ENCODE measurements at places on chromosomes 16 and 17.
A peak's percentile ranks its signal among the peaks of the same experiment; 100 is the strongest.

- no peak for DNase-seq
These were observed 24.2 kb upstream of the SSTR2 start for GRCh38 chr17:73140566-73140965.

DNA sequence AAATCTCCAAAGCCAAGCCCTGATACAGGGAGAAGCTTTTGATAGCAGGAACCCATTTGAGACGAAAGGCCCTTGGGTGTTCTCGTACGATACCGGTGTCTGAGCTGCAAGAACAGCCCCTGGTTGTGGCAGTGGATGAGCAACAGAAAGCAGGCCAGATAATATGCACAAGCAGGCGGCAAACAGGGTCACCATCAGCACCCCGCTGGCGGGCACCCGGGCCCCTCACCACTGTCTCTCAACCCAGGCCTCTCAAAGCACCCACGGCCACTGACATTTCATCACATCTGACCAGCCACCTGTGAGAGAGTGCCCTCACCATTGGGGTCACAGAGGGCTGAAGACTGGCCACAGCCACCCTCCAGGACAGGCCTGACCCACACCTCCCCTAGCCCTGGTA, 230.4 kb downstream of the C16orf78 start:
- DNase-seq = no peak

DNA sequence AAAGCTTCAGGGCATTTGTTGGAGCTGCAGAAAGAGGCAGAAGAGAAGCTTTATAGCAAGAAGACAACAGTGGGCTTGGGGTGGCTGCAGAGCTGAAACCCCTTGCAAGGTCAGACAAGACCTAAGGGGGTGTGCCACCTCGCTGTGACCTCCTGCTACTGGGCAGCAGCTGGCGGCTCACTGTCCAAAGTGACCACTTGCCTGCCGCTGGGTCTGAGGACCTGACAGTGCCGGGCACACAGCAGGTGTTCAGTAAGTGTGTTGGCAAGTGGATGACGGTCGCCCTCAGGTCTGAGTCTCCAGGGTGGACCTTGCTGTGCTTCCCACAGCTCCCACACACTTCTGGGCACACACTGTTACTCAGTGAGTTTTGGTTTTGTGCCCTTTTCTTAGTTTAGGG, 336.5 kb downstream of the C16orf95 start:
- no peak for DNase-seq

- no peak for DNase-seq
These were observed 102.4 kb upstream of the CRHR1 start for GRCh38 chr17:45681706-45682105.

GRCh38 chr16:80984124-80984892, 22.4 kb downstream of the CMC2 start:
- DNase-seq = no peak

- DNase-seq = peak; percentile 78
These were observed 26.5 kb upstream of the ADGRG1 start for GRCh38 chr16:57601801-57602478.

DNA sequence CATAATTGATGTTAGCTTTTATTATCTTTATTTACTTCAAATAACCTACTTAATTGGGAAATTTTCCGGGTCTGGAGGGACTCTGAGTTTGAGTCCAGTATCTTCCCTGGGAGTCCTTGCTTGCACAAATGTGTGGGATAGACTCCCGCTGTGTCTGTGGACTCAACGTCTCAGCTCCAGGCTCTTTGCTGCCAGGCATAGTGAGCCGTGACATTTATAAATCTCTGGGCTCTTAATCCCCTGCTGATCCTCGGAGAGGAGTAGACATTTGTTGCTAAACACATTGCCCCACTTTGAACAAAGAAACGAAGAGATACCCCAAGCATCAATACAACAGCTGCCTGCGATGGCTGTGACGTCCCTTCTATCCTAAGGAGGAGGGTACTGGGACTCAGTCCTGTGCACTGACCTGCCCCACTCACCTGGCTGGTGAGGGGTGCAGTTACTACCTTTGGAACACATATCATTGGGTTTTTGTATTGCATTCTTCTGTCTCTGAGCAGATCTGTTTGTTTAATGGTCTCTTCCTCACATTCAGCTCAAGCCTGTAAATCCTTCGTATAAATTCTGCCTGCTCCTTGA, 316.9 kb downstream of the HAPSTR1 start:
- no peak for DNase-seq

DNA sequence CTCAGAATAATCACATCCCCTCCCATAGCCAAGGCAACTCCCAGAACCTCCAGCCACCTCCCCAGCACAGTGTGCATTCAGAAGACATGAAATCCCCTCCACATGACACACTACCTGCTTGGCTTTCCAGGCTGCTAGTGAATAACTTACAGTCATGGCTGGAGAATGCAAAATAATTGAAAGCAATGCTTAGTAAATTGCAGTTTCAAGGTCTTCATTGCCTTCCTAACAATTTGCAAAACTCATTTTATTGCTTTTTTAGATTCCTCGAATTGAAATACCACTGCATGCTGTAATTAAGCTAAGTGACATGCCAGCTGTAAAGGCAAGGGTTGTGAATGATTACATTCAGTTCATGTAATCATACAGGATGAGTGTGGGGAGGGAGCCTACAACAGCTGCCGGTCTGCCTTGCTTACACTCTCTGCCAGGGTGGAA, 29.0 kb upstream of the HOXB13 start:
- peak; percentile 3 for DNase-seq

DNA sequence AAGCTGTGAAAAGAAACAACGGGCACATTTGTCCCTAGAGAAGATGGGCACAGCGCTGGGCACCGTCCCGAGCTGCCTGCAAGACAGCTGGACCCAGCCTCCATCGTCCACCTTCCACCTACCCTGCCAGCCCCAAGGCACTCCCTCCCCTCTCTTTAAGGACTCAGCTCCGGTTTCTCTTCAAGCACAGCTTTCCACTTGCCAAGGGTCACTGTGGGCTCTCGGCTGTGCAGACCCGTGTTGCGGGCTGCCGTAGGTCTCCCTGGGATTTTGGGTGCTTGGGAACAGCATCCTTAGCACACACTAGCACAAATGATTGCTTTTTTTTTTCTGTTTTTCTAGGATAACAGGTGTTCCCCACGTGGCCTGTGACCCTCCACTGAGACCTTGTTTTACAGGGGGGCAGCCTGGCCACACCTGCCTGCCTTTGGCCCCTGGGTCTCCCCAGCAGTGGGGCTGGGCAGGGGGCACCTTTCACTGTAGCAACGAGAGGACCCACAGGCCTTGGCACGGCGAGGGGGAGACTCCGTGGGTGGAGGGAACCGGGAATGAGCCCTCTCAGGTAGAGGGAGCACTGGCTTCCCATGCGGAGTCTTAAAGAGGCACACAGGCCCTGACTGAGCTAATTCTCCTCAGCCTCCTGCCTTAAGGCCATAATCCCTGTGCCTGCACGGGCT, 1.4 kb downstream of the CHMP6 start:
- DNase-seq = no peak

- DNase-seq = no peak
These were observed 2.8 kb downstream of the ACE start for GRCh38 chr17:63479495-63480184.

DNA sequence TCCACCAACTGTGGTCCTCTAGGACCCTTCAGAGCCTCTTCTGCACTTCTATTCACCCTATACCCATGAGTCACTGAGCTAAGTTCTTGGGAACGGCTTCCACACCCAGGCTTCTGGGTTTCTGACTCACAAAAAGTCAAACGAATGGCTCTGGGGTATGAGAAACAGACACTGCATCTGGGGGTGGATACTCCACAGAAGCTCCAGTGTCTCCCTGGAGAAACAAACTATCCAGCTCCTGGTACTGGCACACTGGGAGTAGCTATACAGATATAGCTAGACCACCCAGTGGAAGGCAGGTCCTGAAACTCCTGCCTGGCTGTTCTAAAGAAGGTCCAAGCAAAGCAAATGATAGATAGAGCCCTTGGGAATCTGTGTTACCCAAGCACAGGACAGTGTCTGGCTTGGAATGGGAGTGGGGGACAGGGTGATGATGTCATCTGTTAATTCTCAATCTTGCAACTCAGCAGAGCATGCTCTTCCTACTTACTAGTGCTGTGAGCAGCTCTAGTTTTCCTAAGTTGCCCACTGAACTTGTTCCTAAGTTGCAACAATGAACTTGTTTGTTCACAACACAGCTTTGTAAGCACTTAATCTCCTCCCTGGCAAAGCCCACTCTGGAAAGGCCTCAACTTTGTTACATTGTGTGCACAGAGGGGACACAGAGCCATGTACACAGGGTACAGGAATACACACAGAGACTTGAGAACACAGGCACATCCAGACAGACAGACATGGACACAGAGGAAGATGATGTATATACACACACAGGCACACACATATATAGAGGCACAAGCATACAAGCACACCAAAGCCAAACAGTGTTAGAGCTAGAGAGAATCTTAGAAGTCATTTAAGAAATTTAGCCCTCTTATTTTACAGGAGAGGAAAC, 6.7 kb downstream of the MMP28 start:
- peak; percentile 97 for DNase-seq

DNA sequence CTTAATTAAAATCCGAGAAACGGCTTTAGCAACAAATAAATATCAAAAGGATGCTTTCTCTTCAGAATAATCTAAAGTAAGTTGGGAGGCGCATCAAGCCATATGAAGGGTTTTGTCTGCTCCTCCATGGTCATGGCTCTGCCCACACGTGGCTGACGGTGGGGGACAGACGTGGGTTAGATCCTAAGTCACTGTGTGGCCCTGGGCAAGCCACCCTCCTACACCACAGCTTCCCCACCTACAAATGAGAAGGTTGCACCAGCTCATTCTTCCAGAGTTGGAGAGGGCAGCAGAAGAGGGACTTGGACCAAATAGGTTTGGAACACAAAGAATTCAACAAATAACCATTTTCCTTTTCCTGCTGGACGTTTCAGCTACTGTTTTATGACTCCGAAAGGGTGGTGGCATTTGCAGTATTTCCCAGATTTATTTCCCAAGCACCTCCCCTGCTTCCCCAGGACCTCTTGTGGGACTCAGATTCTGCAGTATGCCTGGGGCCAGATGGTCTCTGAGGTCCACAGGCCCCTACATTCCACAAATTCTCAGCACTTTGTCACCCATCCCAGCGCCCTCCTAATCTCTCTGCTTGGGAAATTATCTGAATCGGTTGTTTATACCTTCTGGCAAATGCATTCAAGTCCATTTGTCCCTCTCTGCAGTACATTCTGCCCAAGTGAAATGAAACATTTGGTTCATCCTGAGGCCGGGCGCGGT, 17.8 kb downstream of the LRRC75A start:
- DNase-seq = no peak

GRCh38 chr17:73546770-73547536, 97.3 kb downstream of the SDK2 start:
- no peak for DNase-seq

GRCh38 chr17:6322316-6322715, 112.6 kb downstream of the AIPL1 start:
- DNase-seq = no peak

DNA sequence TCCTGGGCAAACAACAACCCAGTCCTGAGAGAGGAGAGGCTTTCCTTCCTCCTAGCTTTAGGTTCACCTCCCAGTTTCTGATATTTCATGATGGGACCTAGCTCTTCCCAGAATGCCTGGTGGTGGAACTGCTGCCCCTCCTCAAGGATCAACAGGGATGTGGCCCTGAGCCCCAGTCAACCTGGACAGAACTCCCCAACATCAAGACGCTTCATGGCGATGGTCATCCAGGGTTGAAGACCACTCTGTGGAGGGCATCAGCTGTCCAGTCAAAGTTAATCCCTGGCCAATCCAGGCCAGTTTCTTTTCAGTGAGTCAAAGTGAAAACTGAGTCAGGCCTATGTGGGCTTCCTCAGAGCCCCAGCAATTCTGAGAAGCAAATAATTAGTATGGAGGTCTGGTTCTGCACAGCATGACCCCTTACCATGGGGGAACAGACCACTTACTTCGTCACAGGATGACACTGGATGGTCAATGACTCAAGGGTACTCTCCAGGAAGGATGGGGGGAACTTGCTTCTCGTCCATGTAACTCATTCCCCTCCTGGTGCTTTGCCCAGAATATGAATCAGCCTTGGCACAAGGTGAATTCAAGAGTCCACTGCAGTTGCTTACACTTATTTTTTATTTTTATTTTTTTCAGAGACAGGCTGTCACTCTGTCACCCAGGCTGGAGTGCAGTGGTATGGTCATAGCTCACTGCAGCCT, 14.7 kb upstream of the XYLT2 start:
- DNase-seq = peak; percentile 82

DNA sequence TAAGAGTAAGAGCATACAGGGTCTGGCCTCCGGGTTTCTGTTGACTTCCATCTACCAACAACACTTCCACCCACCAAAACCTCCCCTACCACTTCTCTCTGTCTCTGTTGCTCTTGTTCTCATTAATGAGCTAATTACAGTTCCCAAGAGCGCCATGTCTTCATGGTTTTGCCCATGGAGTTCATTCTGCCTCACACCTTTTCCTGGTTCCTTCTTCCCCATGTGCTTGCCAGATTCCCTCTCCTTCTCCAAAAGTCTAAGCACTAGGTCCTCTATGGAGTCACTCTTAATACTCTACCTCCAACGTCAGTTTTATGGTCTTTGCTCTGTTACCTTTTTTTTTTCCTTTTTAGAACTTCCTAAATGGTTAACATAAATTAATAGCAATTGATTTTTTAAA, 92.8 kb downstream of the MYO1D start:
- DNase-seq = no peak

DNA sequence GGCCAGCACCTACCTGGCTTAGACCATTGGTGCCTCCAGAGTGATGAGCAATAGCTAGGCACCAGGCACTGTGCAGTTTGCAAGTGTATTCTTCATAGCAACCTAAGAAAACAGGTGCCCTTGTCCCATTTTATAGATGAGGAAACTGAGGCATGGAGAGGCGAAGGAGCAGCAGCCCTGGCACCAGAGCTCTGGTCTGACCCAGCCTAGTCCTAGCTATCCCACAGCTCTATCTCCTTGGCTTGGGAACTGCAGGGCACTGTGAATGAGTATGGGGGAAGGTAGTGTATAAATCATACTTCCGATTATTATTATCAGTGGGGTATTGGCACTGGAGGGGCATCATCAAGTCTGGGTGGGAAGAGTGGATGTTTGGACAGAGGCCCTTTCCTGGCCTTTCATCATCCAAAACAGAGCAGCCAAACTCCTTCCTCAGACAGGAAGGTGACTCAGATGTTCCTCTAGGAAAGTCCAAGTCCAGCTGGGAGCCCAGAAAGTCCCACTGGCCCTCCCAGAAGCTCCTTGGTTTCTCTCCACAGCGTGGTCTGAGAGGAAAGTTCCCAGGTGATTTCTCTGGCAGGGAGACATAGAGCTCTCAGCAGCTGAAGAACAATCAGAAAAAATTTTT, 32.0 kb upstream of the PLLP start:
- peak; percentile 63 for DNase-seq

DNA sequence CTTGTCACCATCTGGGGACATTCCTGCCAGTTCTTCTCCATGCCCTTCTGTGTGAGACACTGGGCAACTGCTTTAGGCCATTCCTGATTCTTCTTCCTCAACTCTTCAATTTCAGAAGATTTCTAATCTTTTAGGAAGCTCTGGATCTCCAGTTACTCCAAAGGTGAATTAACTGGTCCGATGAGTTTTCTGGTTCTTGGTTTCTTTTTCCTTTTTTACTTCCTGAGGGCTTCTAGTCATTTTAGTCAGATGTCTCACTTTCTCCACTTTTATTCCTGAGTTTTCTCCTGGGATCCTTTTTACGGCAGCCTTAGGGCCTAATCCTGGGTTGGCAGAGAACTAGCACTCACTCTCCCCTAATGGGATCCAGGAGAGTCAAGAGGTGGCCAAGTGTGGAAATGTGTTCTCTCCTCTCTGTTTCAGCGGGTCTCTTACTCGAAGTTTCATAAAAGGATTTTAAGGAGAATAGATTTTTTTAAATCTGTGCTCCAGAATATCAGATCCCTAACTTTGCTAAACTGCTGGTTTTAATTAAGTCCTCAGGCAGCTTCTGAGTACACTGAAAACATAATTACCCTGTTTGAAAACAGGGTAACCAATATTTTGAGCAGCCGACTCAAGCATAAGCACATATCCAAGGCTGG, 107.6 kb downstream of the RMI2 start:
- no peak for DNase-seq
